ENCODE measurements at places on chromosomes 16 and 17.

DNA sequence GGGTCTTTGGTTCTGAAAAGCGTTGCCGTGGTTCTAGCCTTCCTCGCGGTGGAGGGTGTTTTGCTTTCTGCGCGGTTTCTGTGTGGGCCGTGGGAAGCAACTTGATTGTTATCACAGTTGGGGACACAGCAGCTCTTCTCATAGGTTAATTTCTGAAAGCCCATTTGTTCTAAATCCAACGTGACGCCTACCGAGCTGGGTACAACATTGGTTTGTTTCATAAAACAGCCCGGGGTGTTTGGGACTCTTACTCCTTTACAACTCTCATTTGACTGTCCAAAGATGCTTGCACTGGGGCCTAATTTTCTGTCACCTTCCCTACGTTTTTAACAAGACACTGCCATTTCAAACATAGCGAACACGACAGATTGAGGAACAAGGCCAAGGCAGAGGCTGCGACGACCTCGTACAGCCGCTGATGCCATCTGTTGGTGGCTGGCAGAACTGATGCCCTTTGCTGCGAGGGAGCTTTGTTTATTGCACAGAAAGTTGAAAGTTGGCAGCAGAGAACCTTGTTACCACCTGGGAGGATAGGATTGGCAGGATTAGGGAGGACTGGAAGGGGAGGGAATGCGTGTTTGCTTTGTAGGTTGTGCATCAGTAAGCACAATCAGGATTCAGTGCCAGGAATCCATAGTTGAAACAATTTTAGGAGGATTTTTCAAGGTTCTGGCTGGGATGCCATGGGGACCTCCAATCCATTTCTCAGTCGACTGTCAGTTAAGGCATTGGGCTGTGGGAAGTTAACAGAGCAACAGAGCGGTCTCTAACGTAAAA, 98.3 kb downstream of the PITPNC1 start:
- peak; percentile 83 for DNase-seq

DNA sequence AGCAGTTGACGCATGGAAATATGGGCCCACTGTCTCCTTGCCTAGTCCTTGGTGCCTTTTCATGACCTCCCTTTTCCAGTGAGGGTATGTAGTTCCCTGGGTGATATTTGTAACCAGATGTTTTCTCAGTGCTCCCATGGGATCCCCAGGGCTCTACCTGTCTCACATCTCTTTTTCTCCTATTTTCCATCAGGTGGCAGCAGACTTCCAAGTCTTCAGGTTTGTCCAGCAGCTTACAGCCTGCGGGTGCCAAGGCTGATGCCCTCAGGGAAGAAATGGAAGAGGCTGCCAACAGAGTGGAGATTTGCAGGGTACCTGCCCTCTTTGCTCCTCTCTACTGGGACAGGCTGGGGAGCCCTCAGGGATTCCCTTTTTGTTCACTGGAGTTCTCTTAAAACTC, 89.1 kb downstream of the ELAC2 start:
- DNase-seq: no peak

GRCh38 chr17:72539981-72540897, 419.4 kb downstream of the SOX9 start:
- peak; percentile 36 for DNase-seq

DNA sequence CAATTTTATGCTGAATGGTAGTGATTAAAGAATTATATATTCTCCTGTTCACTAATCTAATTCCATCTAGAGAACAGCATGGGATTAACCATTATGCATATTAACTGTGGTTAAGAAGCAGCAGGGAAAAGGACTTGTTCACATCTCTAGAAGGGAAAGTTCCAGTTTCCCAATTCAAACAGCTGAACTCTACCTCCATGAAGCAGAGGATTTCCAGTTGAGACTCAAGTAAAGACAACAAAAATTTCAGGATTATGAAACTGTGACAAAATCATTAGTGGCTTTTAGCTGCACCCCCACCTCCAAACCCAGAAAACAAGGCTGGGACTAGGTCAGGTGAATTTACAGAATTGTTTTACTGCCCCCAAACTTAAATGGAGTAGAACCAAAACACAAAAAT, 73.6 kb downstream of the USP32 start:
- no peak for DNase-seq

GRCh38 chr17:2564877-2565276, 28.6 kb upstream of the PAFAH1B1 start:
- DNase-seq: no peak

DNA sequence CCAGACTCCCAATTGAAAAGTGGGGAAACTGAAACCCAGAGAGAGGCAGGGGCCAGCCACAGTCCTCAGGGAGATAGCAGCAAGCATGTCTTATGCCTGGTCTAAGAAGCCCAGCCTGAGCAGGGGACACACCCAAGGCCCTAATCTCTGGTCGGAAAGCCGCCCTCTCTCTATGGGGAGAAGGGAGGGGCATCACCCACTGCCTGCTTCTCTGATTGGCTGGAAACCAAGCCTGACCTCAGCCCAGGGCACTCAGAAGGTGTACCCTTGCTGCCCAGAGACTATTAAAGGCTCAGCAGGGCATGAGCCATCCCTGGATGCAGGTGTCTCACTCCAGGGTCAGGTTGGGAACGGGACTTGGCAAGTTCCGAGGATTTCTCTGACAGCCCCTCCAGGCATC, 5.7 kb upstream of the KRT13 start:
- DNase-seq: no peak

- DNase-seq: no peak
Observed at GRCh38 chr16:54936979-54937670, 6.5 kb downstream of the IRX5 start.

DNA sequence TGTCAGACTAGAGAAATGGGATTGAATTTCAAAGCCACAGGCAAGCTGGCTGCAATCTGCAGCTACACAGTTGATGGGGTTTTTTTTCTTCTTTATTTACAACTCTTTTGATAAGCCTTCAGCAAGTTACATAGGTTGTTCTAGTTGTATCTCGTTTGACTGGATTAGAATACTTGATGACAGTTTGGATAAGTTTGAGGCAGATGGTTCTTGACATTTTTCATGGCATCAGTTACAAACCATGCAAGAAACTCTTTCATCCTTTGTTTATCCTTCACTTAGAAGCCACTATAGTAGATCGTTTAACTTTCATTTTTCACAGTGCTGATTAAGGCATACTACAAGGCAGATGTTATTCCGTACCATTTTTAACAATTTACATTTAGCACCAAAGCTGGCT, 238.9 kb downstream of the TOX3 start:
- DNase-seq: no peak

DNA sequence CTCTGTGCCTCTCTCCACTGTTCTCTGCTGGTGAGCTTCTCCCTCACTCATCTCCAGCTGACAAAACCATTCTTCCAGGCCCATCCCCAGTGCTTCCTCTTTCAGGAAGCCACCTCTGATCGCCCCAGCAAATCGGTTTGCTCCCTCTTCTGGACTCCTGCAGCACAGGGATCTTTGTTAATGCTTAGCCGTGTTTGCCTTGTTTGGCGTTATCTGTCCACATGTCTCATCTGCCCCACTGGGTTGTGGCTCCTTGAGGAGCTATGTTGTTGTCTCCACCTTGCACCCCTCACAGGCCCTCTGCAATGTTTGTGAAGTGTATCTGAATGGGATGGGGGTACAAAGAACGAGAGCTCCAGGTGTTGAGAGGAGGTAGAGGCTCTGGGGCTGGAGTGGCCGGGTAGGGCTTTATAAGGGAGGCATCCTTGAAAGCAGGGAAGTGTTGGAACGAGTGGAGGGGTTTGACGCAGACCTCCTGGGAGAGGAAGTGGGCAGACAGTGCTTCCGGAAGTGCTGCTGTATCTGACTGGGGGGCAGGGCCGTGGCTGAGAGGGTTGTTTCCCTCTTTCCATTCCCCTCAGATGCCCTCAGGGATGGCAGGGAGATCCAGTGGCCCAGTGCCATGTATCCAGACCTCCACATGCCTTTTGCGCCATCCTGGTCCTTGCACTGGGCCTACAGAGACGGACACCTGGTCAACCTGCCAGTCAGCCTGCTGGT, 27.8 kb downstream of the CASKIN2 start:
- DNase-seq: peak; percentile 11

DNA sequence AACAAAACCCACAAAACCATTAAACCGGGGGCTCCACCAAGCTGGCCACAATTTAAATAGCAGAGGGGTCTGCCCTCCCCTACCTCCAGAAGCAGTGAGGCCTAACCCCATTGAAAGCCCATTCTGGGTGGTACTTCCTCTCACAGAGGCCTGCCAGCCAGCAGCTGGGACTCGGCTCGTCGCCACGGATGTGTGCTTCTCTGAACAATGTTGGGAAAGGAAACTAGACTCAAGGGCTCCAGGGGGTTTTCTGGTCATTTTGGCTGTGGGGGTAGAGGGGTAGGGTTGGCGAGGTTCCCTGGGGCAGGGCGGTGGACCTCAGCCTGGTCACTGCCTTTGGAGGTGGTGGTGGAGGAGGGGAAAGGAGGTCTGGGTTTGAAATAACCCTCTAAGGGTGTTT, 4.7 kb upstream of the PLCG2 start:
- no peak for DNase-seq

DNA sequence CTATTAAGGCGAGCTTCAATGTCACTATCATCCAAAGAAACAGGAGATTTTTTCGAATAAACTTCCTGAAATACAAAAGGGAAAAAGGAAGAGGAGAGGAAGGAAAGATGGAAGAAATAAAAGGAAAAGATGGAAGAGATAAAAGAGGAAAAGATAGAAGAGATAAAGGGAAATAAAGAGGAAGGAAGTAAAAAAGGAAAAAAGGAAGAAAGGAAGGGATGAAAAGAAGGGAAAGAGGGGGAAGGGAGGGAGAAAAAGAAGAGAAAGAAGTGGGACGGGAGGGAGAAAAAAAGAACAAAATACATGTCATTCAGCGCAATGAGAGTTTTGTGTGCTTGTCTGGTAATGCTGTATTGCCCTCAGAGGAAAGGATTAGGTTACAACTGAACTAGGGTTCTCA, 62.2 kb downstream of the CEP112 start:
- DNase-seq: no peak

- no peak for DNase-seq
Observed at GRCh38 chr16:88937206-88937621, 39.8 kb downstream of the CBFA2T3 start.

DNA sequence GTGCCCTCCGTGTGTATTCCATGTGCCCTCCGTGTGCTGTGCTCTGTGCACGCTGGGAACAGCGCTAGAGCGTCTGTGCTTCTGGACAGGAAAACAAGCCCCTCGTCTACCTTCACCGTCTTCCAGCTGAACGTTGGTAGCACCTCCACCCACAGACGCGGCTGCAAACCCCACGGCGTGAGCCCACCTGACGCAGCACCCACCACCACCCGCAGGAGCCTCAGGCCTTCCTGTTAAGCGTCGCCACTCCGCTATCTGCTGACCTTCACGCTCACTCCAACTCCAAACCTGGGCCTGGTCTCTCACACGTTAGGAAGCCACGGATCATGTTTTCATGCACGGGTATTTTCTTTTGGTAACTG, 56.6 kb downstream of the ENGASE start:
- DNase-seq: no peak

All from activated T-cell treated with anti-CD3 and anti-CD28 coated beads for 4 hours (primary cell).